ENCODE measurements at places on chromosomes 5 and 9.

- DNase-seq, result no peak
Observed at GRCh38 chr5:2132497-2132847, 249.7 kb upstream of the IRX4 start.

- no peak for DNase-seq
Observed at GRCh38 chr9:136840877-136841645, 1.2 kb upstream of the AJM1 start.

DNA sequence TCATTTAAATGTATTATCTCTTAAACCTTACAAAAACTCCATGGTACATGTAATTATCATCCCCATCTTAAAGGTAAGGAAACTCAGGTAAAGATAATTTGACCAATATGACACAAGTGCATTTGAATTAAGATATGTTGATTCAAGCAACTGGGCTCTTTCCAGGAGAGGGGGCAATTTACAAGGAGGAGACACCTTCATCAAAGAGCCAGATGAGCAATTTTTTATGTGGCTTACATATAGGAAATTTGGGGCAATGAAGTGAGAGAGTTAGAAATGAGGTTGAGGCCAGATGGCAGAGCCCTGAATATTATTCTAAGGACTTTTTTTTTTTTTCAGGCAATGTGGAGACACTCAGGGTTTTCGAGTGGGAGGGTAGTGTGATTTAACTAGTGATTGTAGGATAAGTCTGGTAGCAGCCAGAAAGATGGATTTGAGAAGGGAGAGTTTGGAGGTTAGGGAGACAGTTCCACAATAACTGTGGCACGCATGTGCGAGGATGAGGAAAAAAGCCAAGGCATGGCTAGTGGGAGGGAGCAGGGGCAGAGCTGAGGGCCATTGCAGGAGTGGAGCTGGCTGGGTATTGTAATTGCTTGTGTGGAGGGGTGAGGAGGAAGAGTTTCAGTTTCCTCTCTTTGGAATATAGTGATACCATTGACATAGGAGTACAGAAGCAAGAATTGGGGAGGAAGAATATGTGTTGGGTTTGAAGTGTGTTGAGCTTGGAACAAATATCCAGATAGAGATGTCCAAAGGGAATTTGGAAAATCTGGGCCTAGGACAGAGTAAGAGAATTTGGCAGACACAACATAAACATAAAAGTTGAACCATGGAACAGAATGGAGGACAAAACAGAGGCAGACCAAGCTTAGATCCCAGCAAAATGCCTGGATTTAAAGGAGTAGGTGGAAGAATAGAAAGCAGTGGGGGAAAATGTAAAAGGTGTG lies 72.0 kb downstream of the ACTBL2 start:
- DNase-seq, result no peak

- DNase-seq, result no peak
Observed at GRCh38 chr9:7811677-7812076, 12.1 kb upstream of the DMAC1 start.

DNA sequence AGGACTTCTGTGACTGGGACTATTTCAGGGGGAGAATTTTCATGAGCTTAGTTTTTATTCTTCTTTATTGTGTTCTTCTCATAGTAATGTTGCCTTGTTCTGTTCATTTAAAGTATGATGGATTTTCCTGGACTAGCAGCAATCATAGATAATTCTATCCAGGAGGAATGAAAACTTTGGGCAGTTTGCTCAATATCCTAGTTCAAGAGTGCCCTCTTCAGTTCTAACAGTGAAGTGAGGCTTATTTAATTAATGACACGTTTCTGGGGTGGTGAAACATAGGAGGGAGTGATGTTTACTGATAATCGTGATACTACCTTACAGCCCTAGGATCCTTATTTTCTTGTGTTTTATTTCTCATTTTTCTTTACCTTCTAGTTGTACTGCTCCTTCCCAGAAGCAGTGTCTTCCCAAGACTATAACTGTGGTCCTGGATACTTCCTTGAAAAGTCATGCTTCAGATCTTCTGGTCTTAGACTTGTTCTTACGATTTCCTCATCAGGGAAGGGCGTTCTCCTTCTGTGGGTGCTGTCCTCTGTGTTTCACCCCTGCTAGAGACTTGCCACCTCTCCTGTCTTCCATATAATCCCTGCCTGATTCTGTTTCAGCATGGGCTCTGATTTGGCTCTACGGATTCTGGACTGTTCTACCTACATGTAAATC lies 57.4 kb downstream of the CFAP95 start:
- DNase-seq, result peak; percentile 35

DNA sequence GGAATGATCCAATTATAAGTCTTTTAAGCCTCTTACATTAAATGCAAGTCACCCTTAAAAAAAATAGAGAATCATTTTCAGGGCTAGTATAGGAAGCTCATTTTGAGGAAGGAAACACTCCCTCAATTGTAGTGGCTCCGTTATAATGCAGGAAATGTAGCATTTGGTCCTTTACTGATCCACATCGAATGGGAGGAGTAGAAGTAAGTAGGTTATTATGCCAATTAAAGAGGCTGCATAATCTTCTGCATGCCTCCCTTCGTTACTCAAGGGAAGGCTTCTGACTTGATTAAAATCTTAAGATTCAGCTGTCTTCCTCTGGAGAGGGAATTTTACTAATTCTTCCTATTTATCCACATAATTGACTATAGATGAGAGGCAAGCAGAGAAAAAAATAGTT lies 579.2 kb upstream of the COX7C start:
- DNase-seq, result no peak

All from LoVo (cell line).